Fibroblast of skin of scalp (primary cell): ENCODE measurements at places on chromosomes 11 and 22.

GRCh38 chr11:90542092-90542491 lies 319.2 kb upstream of the CHORDC1 start:
- no peak for DNase-seq

DNA sequence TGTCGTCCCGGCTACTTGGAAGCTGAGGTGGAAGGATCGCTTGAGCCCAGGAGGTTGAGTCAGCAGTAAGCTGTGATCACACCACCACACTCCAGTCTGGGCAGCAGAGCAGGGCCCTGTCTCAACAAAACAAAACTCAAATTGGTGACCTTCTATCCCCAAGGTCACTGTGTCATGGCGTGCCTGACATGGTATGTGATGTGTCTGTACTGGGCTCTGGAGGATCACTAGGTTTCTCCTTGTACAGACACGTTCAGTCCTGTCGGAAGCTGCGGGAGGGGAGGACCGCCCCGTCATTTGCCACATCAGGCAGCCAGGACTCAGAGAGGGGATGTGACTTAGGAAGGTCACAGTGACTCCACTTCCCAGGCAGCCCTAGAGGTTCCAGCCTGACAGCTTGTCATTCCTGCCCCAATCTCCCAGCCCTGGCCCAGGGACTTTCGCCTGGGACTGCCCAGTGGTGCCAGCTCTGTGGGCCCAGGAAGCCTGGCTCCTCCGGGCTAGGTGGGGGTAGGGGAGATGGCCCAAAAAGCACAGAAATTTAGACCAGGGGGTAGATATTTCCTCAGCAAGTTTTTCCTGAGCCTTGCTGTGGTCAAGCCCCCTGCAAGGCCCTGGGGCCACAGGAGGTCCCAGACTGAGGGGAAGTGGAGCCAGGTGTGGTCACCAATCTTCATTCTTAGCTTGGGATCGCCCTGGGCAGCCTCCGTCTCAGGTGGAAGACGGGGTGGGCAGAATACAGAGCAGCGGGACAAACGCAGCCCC lies 53.2 kb downstream of the TRIOBP start:
- DNase-seq, result peak; percentile 41

DNA sequence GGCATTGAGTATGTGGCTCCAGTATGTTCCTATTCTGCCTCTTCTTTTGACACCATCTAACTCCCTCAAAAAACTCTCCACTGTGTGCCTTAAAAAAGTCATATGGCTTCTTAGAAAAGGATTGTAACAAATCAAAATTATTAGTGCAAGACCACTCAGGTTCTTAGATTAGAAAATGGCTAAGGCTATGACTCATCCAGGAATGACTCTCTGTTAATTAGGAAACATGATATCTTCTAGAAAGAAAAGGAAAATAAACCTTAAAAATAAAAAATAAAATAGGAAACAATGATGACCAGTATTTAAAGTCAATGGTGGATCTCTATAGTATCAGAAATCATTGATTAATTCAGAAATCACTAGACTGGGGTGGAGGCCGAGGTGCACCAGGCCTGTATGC lies 21.7 kb downstream of the SLC25A17 start:
- no peak for DNase-seq

DNA sequence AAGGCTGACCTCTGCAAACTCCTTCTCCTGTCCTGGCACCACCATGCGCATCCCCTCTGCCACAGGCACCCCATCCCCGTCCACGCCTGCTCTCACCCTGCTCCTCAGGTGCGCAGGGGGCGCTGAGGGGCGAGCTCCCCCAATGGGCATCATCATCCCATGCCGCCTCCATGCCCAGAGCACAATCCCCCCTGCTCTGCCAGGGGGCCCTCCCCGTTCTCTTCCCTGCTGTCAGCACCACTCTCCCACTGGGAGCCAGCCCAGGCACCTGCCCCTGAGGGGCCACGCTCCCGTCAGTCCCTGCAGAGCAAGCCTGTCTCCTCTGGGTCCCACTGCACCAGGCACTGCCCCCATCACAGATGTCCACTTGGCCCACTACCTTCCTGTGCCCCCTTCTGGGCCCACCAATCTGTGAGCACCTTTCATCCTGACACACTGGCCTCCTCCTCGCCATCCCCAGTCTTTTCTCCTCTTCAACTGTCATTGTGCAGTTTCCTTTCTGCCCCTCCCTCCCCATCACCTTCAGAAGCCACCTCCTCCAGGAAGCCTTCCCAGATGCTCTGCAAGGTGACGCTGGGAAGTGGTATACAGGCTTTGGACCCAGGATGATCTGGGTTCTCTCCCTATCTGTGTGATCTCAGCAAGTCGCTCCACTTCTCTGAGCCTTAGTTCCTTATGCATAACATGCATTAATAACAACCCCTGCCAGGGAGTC lies 62.6 kb downstream of the CYTH4 start:
- no peak for DNase-seq

DNA sequence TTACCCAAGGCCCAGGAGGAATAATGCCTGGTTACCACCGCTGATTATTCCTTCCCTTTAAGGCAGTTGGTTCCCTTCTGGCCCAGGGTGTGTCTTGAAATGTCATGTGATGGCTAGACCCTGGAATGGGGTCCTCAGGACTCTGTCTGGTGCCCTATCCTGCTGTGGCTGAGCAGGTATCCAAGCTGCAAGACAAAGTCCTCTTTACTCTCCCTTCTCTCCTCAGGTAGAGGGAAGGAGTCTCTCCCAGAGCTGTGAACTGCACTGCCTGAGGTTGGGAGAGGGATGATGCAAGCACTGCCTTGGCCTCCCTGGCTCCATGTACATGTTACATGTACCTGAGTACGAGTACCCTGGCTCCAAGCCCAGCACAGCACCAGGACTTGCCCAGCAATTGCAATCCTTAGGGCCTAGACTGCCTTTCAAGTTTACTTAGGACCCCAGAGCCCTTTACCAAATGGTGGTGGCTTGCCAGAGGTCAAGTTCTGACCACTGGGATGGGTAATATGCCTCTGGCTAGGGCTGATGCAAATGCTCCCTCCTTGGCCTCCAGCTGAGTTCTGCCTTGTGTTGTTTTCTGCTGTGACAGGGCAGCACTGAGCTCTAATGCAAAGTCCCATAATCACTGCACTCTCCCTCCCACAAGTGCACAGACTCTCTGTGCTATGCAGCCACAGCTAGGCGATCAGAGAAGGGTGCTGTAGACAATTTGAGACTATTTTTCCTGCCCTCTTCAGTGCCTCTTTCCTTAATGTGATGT lies 20.7 kb upstream of the AQP11 start:
- DNase-seq, result no peak

GRCh38 chr11:17736930-17737817 lies 2.6 kb downstream of the KCNC1 start:
- DNase-seq, result no peak

GRCh38 chr11:8294251-8294935 lies 30.7 kb upstream of the LMO1 start:
- DNase-seq, result no peak

DNA sequence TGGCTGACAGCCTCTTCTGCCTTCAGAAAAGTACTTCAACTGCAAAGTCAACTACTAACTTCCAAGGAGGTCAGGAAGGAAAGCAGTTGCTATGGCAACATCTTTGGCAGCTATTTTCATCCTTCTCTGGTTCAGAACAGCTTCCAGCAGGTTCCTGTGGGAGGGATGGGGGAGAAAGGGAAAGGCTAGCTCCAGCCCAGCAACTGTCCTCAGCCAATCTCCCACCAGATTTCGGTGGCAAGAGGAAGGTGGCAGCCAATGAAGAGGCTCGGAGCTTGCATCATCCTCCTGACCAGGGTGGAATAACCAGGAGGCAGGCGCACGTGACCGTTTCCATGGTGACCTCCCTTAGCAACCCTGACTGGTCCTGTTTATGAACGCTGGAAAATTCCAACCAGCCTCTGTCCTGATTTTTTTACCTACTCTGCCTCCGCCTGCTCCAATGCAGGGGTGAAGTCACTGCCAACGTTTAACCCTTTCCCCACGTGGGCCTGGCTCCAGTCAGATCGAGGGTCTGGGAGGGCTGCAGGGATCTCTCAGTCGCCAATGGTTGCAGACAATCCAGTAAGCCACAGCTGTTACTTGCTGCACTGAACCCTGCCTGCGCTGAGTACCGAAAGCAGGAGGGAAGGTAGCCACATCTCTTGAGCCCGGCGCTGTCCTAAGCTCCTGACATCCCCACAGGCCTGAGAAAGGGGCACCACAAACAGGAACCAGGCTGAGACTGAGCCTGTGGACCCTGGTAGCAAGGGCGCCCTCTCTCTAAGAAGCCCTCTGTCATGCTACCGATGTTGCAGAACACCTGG lies 11.2 kb upstream of the MALAT1 start:
- DNase-seq, result peak; percentile 100

- DNase-seq, result no peak
These were observed 375.9 kb downstream of the GUCY1A2 start for GRCh38 chr11:106642331-106642730.

GRCh38 chr11:30859669-30860068 lies 273.5 kb upstream of the MPPED2 start:
- no peak for DNase-seq

GRCh38 chr11:118175993-118176777 lies at the start of gene SCN2B:
TSS of gene SCN2B (minus strand) at chr11:118176639. CDS start at chr11:118176431, 208 bp downstream.
- peak; percentile 23 for DNase-seq

DNA sequence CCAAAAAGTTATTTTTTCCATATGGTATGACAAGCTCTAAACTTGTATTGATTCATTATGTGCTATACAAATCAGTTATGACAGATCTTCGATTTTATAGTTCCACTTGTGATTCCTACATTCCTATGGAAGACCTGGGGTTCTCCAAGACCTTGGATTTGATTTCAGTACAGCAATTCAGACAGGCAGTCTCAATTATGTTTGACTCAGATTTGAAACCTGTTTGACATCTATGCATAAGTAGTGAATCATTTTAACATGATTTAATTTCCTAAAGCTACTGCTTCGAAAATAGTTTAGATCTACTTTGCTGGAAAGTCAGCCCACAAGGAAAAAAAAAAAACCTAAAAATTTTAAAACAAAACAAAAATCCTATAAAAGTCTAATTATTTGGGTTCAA lies 820.4 kb downstream of the LUZP2 start:
- DNase-seq, result peak; percentile 13

GRCh38 chr11:303363-303762 lies 4.0 kb upstream of the IFITM5 start:
- DNase-seq, result no peak

DNA sequence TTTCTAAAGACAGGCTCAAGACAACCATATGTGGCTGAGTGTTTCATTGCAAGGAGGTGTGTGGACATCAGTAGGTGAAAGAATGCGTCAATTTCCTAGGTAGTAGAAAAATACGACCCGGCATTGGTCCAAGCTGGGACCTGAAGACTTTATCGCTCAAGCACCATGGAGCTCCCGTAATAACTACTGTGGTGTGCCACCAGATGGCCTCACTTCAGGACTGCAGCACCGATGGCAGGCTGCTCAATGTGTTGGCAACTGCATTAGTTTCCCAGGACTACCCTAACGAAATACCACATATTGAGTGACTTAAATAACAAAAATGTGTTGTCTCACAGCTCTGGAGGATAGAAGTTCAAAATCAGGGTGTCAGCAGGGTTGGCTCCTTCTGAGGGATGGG lies 72.4 kb upstream of the FAT3 start:
- no peak for DNase-seq

DNA sequence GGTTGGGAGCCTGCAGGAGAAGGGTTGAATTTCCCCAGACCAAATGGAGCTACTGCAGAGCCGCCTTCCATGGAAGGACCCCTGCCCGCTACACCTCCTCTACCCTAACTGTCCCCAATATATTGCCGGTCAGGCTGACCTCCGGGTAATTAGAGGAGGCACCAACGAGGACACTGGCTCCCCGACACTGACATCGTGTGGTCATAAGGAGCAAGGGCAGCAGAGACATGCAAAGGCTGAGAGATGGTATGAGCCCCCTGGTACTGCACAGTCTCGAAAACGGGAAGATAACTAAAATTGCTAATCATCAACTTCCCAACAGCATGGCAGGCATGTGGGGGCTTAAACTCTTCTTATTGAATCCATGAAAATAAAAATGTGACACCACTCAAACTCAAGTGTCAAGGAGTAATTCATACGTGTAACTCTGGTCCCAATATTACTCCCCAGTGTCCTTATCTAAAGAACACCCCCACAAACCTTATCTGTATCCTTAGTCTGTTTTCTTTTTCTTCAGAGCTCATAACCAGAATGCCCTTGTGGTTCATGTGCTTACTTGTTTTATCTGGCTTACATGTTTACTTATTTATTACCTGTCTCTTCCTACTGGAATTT lies 4.4 kb downstream of the CAVIN3 start:
- peak; percentile 59 for DNase-seq

- DNase-seq, result no peak
These were observed 10.7 kb downstream of the SLC37A2 start for GRCh38 chr11:125073616-125074483.

DNA sequence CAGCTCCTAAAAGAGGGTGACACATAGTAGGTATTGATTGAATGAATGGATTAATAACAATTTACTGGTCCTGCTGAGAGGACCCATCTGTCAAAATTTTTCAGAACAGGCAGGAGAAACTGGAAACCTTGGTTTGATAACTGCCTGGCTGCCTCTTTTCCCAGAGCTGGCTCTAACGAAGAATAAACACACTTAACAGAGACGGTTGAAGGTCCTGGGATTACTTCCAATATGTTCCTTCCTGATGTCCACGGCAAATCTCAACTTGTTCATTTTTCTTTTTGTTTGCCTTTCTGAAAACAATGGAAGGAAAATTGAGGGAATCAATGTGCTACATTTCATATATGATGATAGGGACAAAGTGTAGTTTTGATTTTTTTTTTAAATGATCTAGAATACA lies 76.5 kb upstream of the SYT13 start:
- no peak for DNase-seq

DNA sequence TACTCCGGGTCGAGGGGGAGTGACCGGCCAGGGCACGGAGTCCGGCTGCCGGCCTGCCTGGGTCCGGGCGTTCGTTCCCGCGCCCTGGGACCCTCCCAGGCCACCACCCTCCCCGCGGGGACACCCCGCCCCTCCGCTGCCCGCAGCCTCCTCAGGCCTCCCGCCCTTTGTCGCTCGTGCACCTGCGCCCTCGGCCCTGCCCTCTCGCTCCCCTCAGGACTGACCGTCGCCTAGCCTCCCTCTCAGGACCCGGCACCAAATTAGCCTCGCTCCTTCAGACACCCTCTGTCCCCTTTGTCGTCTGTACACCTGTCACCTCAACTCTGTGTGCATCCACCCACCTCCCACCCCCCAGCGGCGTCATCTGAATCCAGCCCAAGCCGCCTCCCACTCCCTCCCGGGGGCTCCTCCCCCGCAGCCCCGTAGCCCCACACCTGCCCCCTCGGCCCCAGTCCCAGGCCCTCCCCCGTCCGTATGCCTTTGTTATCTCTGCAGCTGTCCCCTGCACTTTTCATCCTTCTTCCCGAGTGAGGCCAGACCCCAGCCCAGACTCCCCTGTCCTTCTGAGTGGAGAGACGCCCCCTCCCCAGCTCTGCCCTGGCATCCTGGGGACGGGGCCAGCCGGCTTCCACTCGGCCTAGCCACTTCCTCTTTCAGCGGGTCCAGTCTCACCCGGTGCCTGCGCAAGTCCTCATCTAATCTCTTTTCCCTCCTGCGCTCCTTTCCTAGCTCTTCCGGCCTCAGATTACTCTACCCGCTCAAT lies 643 bp downstream of the TIGD3 start:
- DNase-seq, result no peak

- DNase-seq, result no peak
These were observed 658 bp downstream of the C11orf71 start for GRCh38 chr11:114399490-114400215.

GRCh38 chr11:67556244-67556643 lies 27.4 kb upstream of the GSTP1 start:
- DNase-seq, result no peak
